NCI-H1417 treated with DMSO at 0.1 percent for 48 hours (cell line): ENCODE measurements at places on chromosomes 2 and 18.

DNA sequence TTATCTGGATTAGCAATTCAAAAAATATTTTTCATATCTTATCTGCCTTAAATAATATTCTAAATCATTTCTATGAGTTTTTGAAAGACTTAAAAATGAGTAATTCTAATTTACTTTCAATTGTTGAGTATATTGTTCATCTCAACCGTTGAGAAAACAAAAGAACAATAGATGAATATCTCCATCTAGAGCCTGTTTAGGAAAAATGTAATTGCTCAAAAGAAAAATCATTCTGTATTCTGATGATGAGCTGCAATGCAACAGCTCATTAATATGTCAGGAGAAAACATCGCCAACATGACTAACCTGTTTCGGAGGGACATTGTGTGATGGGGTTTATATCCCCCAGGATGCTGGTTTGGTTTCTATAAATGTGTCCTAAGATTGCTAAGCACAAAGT is 417.6 kb downstream of the SUCLG1 start:
- DNase-seq, result no peak

DNA sequence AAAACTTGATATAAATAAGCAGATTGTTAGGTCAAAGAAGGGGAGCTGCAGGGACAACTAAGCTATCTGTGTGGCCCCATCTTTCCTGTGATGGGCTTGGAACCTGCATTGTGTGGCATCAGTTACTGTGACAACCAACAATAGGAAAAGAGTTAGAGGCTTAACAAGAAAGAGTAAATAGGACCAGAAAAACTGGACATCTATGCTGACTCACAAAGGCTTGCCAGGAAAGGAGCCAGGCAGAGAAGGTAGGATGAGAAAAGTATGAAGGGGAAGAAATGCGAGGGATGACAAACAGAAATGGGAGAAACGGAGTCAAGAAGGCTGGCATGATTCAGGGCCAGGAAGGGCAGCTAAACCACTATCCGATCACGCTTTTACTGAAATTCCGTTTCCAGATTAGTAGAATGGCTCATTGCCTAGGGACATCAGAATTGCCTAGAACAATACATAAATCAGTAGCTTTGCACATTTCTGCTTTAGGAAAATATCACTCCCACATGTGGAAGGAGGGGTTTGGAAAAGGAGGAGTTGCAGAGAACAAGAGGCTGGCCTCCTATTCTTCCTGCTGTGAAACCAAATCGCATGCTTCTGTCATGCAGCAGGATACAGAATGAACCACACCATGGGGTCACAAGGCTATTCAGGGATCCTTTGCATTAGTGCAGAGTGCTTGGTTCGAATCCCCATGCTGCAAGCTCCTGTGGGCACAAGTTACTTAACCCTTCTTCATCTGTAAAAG is 7.3 kb downstream of the PLA2R1 start:
- no peak for DNase-seq

GRCh38 chr2:159497256-159497655 is 119.1 kb downstream of the BAZ2B start:
- DNase-seq, result no peak

DNA sequence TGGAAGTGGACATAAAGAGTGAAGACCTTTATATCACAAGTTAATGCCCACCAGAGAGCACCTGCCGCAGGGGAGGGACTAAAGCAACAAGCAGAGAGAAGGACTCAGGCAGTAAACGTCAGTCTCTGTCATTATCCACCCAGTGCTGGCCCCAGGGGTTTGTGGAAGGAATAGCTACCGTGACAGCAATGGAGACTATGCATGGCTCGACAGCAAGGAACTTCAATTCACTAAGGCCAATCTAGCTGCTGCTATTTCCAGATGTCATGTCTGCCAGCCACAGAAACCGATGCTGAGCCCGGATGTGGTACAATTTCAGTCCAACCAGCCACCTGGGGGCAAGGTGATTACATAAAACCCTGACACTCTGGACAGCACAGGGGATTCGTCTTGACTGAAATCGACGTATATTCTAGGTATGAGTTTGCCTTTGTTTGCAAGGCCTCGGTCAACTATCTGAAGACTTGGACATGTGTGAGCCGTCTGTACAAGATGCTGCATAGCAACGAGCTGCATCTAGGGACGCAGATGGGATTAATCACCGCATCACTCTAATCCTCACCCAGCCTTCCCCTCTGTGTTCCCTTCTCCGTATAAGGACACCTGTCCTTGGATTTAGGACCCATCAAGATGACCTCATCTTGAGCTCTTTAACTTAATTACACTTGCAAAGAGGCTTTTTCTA is 154.1 kb upstream of the SH3BP4 start:
- DNase-seq, result no peak

- DNase-seq, result no peak
Observed at GRCh38 chr2:207490441-207490840, 39.3 kb upstream of the CREB1 start.

- no peak for DNase-seq
Observed at GRCh38 chr2:210429403-210430137, 47.0 kb downstream of the LANCL1 start.

GRCh38 chr2:132497591-132497990 is 81.0 kb downstream of the GPR39 start:
- no peak for DNase-seq

GRCh38 chr2:10738192-10738591 is 16.8 kb downstream of the ATP6V1C2 start:
- no peak for DNase-seq

- no peak for DNase-seq
Observed at GRCh38 chr2:102112692-102113665, 29.6 kb upstream of the IL1R1 start.

- no peak for DNase-seq
Observed at GRCh38 chr2:239305222-239305575, 95.6 kb downstream of the HDAC4 start.

DNA sequence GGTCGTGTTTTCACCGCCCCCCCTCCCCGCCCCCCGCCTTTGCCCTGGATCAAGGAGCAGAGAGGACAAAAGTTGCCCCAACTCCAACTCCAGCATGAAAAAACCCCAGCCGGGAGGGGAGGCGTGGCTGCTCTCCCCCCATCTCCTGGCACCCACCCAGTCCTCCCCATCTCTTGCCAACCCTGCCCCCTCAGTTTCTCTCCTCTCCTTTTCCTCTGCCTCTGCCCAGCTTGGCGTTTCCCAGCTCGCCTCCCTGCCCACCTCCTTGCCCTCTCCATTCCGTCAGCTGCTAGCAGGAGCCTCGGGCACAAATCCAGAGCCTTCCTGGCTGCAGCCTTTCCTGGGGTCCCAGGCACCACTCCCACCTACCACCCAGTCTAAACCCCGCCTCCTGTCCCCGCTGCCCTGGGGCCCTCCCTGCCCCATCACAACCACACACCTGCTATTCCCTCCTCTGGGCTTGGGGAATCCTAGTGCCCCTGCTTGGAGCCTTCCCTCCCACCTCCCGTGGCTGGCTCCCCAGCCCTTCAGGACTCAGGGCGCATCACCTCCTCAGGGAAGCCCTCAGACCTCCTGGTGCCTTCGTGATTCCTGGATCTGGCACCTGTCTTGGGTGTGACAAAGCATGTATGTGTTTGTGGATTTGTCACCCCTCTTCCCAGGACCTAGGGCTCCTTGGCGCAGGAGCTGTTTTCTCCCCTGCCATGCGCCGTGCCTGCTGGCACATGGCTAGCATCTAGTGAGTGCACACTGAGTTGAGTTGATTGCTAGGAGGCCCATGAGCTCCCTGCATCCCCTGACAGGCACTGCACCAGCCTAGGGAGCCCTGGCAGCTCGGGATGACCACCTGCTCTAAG is 209.1 kb downstream of the TFCP2L1 start:
- DNase-seq, result no peak

- no peak for DNase-seq
Observed at GRCh38 chr2:72911256-72911655, 6.1 kb upstream of the EMX1 start.

- no peak for DNase-seq
Observed at GRCh38 chr2:160670618-160671017, 177.0 kb upstream of the RBMS1 start.

GRCh38 chr2:8004250-8004681 is 677.6 kb upstream of the ID2 start:
- no peak for DNase-seq

DNA sequence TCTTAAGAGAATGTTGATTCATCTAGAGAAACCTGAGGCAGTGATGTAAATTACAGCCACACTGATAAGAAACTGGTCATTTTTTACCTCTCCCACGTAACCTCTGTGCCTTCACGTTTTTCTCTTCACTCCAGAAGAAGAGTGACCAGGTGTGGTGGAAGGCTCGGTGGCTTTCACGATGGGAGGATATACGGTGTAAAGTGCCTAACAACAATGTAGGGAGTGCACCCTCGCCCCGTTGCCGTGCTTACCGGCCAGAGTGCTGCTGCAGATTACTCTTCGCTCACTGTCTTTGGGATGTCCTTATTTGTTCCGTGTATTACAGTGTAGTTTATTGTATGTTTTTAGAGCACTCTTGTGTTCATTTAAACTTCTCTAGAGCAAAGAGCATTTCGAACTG is 46.5 kb downstream of the NCK2 start:
- DNase-seq, result no peak

GRCh38 chr2:236289766-236290462 is 25.7 kb upstream of the ASB18 start:
- no peak for DNase-seq

- DNase-seq, result no peak
Observed at GRCh38 chr2:230244211-230244610, 18.7 kb downstream of the SP140 start.

DNA sequence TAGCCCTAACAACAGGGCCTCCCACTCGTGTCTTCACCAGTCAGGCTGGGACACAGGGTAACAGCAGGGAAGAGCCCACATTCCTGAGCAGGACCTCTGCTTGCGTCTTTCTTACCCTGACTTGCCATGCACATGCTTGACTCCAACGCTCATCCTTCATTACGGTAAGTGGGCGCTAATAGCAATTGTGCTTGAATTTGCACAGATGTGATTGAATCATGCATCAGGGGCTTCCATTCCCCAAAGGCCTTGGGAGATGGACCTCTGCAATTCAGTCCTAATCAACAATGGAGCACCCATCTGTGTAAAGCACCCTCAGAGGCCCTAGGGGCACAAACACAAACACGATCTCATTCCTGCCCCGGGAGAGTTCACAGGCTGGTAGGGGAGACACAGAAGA is 13.5 kb downstream of the TEX51 start:
- DNase-seq, result no peak

- no peak for DNase-seq
Observed at GRCh38 chr18:60980422-60981005, 352.7 kb upstream of the CDH20 start.

- no peak for DNase-seq
Observed at GRCh38 chr18:45617284-45617683, 2.0 kb downstream of the SLC14A2 start.

- DNase-seq, result no peak
Observed at GRCh38 chr2:68932402-68932801, 20.3 kb downstream of the GKN2 start.

GRCh38 chr2:33126958-33127357 is 180.2 kb downstream of the LTBP1 start:
- DNase-seq, result no peak

- DNase-seq, result no peak
Observed at GRCh38 chr18:72674710-72675109, 130.6 kb upstream of the CBLN2 start.

DNA sequence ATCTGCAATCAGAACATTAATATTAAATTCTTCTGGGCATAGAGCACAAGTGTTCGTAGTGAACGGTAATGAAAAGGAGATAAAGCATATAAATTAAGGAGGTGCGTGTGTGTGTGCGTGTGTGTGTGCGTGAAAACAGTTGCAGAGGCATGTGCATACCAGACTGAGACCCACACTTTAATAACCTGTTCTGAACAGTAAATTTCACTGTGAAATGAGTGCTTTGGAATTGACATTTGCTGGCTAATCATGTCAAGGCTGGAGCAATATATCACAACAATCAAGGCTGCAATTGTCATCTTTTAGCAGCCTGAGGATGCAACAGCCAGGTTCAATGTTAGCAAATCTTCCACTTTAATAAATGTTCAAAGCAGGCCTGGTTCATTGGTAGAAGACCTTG is 57.9 kb downstream of the DCDC2C start:
- DNase-seq, result no peak

DNA sequence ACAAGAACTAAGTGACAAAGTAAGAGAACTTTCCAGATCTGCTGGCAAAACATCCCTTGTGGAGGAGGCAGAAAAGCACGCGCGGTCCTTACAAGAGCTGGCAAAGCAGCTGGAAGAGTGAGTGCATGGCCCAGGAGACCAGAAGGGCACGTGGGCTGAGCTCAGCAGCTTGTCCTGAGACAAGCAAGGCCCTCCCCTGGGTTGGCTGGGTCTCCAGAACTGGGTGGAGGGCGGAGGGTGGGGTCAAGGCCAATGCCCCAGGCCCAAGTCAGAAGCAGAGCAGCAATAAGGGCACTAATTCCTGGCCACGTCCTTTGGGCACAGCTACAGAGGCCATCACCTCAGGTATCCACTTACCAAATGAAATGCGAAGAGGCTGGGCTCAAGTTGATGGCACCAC is 110.6 kb upstream of the TTC39C start:
- DNase-seq, result no peak

- DNase-seq, result no peak
Observed at GRCh38 chr2:96156926-96157648, 11.8 kb upstream of the DUSP2 start.

- no peak for DNase-seq
Observed at GRCh38 chr2:67898595-67898994, 164.2 kb downstream of the C1D start.

GRCh38 chr2:201906777-201907562 is 100.6 kb downstream of the CDK15 start:
- no peak for DNase-seq

DNA sequence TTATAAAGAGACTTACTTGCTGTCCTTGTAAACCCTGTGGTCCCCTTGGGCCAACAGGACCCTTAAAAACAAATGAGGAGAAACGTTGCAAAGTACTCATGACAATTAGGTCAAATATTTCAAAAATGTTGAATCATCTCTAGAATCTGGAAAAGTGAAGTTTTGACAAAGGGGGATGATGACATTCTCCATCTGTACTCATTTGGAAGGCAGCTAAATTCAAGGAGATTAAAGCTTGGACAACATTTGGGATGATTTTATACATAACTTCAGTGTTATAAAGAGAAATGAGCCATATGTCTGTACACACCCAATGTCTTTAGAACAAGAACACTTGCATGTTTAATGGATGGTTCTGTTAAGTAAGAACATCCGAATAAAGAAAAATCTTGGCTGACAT is 92.9 kb downstream of the COL5A2 start:
- DNase-seq, result no peak

GRCh38 chr2:143668234-143668633 is 539.0 kb downstream of the ARHGAP15 start:
- no peak for DNase-seq

DNA sequence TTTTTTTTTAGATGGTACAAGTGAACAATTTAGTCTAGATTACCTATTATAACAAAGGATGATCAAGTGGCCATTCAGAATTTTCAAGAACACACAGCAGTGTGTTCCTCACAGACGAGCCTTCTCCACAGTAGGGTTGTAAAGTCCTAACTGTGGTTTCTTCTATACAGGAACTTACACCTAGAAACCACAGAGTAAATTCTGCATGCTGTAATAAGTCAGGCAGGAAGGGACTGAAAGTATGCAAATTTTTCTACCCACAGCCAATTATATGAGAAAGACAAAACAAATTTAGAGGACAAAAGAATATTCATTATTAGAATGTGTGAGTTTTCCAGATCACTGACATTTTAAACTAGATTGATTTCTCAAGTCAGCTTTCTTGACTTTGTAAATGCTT is 99.5 kb downstream of the RBMS1 start:
- no peak for DNase-seq
